Effector CD4-positive, alpha-beta T cell (primary cell): ENCODE measurements at places on chromosomes 2 and 18.

DNA sequence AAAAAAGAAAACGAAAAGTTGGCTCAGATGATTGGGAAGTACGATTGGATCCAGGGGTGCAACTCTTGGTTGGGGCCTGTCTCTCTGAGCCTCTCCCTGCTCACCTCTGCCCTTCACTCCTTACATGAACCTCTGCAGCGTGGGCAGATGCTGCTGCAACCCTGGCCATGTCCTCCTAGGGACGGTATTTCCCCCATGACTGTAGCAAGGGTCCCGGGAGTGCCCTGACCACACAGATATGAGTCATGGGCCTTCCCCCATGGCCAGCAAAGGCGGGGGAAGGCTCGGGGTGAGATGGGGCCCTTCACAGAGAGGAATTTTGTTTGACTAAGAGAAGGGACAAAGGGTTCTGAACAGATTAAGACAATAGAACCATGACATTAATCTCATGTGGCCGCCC is 129.0 kb downstream of the NCK2 start:
- DNase-seq = peak; percentile 42

GRCh38 chr2:216017365-216017764 is 4.0 kb upstream of the MREG start:
- no peak for DNase-seq

GRCh38 chr2:191247381-191248057 is 2.3 kb downstream of the MYO1B start:
- no peak for DNase-seq

DNA sequence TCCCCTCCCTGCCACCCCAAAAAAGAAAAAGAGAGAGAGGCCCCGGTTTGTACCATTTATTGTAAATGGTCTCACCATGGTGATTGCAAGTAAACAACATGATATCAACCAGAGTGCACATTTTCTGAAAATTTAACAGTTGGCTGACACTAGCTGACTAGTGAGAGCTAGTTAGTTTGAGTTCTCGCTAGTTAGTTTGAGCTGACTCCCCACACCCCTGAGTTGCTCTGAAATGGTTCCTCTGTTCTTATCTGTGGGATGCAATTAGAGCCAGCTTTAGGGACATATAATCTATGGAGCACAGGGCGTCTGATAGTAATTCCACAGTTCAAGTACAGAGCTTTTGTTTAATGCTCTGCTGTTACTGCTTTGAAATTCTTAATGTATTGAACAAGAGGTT is 13.1 kb downstream of the CASP10 start:
- DNase-seq = no peak

DNA sequence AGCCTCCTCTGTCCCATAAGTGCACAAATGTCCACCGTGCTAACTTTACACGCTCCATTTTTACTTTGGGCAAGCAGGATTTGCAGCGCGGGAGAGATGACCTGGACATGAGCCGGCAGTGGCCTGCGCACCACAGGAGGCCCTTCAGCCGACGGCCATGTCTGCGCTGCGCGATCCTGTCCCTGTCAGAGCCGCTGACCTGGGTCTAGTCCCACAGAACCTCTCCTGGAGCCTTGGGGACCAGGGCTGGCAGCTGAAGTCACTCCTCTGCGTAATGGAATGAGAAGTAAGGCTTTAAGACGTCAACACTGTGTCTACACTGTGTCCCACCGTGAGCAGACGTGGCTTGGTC is 29.6 kb downstream of the ADI1 start:
- no peak for DNase-seq

DNA sequence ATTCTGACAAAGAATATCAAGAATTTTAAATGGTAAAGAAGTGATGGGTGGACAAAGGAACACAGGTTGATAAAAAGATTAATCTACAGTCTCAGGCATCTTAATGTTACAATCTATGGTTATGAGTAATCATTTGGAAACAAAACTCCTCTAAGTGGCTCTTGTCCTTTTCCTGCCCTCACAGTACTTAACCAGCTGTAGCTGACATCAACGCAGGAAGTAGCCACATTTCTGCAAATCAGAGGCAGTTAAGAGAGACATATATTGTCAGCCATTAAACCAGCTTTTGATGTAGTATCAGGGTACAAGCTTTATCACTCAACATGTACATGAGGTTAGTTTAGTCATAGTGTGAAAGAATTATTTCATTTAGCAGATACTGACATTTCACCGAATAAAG is 244.6 kb downstream of the NR4A2 start:
- DNase-seq = no peak

DNA sequence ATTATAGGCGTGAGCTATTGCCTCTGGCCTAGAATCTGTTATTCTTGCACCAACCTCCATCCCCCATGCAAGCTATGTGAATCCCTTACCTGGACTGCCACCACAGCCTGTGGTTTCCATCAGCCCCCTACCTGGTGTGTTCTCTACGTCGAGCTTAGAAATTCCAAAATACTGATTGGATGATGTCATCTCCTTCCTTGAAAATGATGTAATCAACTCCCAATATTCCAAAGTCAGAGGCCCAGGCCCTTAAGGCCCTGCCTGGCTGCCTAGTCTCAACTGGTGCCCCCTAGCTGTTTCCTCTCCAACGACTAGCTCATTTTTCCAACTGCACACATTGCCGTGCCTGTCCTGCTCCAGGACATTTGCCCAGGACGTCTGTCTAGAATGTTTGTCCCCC is 41.3 kb upstream of the GBX2 start:
- no peak for DNase-seq

DNA sequence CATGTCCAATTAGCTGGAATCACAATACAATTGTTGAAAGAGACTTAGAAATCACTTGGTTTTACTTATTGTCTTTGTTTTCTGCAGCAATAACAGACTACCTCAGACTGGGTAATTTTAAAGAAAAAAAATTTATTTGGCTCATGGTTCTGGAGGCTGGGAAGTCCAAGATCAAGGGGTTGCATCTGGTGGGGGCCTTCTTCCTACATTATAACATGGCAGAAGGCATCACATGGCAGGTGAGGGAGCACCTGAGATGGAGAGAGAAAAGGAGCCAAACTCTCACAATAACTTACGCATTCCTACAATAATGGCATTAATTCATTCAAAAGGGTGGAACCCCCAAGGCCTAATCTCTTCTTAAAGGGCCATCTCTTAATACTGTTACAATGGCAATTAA is 37.5 kb upstream of the KLHL14 start:
- no peak for DNase-seq

GRCh38 chr2:167181134-167181533 is 292.9 kb downstream of the XIRP2 start:
- no peak for DNase-seq

DNA sequence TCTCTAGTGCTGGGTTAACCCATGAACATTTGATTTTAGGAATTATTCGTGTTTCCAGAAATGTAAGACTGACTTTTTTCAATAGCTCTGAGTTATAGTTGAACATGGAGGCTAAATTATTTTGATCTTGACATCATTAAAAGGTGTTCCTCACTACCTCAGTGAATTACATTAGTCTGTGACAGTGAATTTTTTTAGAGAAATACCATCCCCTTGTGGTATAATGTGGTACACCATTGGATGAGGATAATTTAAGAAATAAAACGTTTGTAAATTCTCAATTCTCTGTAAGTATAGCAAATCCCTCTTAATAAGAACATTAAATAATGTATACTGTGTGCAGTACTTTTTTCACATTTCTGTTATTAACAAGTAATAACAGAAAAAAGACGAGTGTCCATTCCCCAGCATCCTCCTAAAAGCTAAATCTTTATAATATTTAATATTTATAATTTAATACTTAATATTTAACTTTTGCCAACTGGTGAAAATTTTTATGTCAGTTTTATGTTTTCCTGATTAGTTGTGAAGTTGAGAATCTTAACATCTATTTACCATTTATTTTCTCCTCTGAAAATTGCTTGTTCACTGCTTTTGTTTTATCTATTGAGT is 70.3 kb upstream of the CWC22 start:
- no peak for DNase-seq
